HT1080 (cell line): ENCODE measurements at places on chromosomes 4 and X. TPM values are rescaled to one million over a fixed set of nuclear protein-coding genes. Genes with fewer than 3 reads are reported as not detected.

GRCh38 chrX:103624111-103624510 is 4.7 kb upstream of the TCEAL1 start:
- no peak for DNase-seq

DNA sequence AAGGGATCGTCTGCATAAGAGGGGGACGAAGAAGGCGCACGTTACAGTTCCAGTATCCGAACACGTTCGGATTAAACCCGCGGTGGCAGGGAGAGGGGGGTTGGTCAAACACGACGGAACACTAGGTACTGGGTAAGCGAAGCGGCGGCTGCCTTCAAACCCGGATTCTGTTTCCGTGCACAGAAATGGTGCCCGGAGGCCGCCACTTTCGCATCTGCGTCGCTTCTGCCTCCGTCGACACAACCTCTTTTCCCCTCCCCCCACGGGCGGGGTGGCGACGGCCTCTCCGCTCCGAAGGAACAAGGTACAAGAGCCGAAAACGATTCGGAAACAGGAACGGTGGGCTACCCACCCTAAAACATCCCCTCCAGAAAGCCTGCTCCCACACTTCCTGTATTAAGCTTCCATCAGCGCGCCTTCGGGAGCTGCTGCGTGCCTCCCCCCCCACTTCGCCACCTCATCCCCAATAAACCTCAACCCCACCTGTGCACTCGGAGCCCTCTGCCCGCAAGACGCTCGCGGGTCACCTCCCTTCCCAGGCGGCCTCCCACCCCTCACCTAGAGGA is 667 bp downstream of the G3BP2 start:
- DNase-seq = peak; percentile 62

DNA sequence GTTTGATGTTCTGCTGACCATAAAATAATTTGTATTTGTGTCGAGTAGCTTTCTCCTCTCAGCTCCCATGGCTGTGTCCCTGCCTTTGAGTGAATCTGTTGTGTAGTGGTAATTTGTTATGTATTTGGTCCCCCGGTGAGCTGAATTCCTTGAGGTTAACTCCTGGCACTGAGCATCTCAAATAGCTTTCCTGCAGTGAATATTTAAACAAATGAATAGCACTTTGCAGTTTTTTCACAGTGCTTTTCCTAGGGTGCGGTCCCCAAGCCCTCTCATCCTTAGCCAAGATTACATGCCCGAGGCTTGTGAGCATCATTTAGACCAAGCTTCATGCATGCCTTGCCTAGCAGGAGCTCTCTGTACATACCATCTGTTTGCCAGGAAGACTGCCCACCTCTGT is 74.2 kb downstream of the CLDN34 start:
- DNase-seq = no peak

DNA sequence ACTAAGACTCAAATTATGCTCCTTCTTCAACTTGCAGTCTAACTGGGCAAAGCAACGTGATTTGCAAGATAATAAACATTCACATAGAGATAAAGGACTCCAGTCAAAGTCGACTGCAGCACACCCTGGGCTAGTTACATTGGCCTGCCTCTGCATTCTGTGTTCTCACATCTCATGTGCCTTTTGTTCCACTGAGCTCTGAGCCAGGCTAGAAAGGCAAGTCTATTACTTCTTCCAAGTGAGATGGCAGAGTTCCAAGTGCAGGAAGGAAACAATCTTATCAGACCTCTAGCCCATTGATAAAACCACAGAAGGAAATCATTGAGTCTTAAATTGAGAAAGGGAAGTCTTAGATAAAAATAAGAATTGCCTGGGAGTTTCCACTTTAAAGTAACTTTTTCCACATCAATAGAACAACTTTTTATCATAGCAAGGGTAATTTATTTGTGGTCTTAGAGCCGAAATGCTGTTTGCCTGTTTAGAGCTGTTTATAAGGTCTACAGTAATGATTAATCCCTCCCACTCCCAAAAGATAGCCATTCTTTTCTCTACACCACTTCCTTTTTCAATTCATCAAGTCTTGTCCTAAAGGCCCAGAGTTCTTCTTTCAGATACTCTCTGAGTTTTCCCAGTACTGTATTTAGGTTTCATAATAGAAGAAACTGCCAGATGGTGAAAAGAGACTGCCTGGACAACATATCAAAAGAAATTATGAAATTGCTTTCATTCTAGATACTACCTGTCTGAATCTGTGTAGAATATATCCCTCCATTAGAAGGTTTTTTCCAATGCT is 200.2 kb downstream of the GUCY2F start:
- DNase-seq = no peak

- DNase-seq = no peak
Observed at GRCh38 chr4:124945422-124945821, 232.9 kb upstream of the ANKRD50 start.

- DNase-seq = no peak
Observed at GRCh38 chr4:138761638-138762220, 253.9 kb upstream of the NOCT start.

- DNase-seq = no peak
Observed at GRCh38 chrX:43121637-43122036, 343.7 kb upstream of the PPP1R2C start.

DNA sequence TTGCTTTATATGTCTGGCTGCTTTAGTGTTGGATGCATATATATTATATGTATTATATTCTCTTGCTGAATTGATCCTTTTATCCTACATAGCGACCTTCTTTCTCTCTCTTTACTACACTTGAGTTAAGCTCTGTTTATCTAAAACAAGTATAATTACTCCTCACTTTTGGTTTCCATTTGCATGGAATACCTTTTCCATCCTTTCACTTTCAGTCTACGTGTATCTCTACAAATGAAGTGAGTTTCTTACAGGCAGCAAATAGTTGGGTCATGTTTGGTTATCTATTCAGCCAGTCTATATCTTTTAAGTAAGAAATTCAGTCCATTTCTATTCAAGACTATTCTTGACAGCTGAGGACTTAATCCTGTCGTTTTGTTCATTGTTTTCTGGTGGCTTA is 167.5 kb upstream of the USP38 start:
- no peak for DNase-seq

- peak; percentile 17 for DNase-seq
Observed at GRCh38 chr4:47662975-47663374, 174.9 kb downstream of the CORIN start.

- DNase-seq = no peak
Observed at GRCh38 chrX:108198420-108198819, 106.8 kb downstream of the ATG4A start.

DNA sequence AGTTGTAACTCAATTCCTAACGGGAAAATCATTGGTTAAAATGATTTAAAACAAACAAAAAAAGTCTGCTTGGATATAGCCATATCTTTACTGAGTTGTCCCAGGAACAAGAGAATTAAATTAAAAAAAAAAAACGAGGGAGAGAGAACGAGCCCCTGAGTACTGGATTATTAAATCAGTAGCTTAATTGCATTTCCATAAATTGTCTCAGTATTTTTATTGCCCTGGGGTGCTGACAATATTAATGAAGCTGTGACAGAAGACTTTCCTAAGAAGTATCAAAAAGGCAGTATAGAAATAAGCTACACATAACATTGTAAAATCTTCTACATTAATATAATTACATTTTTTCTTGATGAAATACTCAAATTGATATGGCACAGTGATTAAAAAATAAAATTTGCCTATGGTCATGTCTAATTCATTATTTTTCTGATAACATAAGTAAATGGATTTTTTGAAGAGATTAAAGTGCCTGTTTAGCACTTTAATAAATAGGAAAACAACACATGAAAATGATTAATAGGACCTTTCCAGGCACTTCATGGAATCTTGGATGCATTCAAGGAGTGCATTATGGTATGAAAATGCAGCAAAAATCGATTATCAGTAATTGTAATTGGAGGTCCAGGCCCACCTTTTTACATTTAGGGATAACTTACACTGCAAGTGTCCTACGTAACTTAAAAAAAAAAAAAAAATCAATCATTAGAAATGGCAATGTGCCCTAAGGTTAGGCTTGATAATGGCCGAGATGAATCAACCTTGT is 2233.4 kb downstream of the ARAP2 start:
- no peak for DNase-seq

GRCh38 chr4:72529148-72529822 is 39.7 kb downstream of the ADAMTS3 start:
- DNase-seq = no peak

GRCh38 chr4:27846951-27847350 is 986.3 kb downstream of the STIM2 start:
- no peak for DNase-seq

DNA sequence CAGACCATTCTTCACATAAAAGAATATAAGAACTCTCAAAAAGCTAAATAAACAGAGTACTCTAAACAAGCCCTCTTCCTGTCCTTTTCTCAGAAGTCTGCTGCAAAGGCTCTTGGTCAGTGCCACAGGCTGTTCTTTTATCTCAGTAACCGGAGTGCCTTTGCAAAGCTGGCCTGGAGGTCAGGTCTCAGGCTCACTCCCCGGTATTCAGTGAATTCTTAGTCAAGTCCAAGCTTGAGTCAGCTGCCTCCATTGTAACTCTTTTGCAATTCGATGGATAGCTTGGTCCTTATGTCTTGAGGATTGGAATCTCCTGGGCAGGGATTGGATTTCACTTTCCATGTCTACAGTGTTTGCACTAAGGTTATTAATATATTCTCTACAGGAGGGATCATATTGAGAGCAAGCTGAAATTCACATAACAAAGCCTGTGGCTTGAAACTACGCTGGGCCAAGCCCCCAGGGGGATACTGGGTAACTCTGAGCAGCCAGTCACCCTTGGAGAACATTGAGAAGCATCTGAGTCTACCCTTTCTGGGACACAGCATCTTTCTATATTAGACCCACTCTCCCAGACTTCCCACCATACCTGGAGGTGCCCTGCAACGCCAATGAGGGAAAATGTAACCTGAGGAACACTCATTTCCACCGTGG is 10.0 kb upstream of the HS6ST2 start:
- no peak for DNase-seq

GRCh38 chr4:185969657-185970056 is 99.3 kb upstream of the TLR3 start:
- DNase-seq = no peak

- no peak for DNase-seq
Observed at GRCh38 chr4:149702414-149703293, 113.0 kb downstream of the IQCM start.

GRCh38 chrX:17160975-17161374 is 214.0 kb upstream of the NHS start:
- DNase-seq = no peak

Gene GASK1B
- total RNA-seq = 0.21 TPM in 1 of 2 replicates, not detected in the other

Gene CXCR3
- not detected in 2 replicates for total RNA-seq

Gene HEPH
- 2.7 and 3.2 TPM in 2 replicates for total RNA-seq

Gene JAKMIP1
- total RNA-seq = 0.03 TPM in 1 of 2 replicates, not detected in the other

Gene PORCN
- total RNA-seq = 32.7 and 39.6 TPM in 2 replicates

Gene RELL1
- 36.5 and 50.6 TPM in 2 replicates for total RNA-seq

Gene CEP44
- 12.4 and 13.9 TPM in 2 replicates for total RNA-seq

Gene GPC4
- 0.29 and 0.30 TPM in 2 replicates for total RNA-seq

Gene FOXR2
- 16.4 and 18.0 TPM in 2 replicates for total RNA-seq

Gene EVC2
- total RNA-seq = not detected in 2 replicates

Gene METTL14
- total RNA-seq = 21.1 and 22.9 TPM in 2 replicates

Gene MGARP
- total RNA-seq = 0.07 TPM in 1 of 2 replicates, not detected in the other

Gene EREG
- not detected in 2 replicates for total RNA-seq
